ENCODE measurements at places on chromosomes 12 and 14. TPM values are rescaled to one million over a fixed set of nuclear protein-coding genes. Genes with fewer than 3 reads are reported as not detected.

DNA sequence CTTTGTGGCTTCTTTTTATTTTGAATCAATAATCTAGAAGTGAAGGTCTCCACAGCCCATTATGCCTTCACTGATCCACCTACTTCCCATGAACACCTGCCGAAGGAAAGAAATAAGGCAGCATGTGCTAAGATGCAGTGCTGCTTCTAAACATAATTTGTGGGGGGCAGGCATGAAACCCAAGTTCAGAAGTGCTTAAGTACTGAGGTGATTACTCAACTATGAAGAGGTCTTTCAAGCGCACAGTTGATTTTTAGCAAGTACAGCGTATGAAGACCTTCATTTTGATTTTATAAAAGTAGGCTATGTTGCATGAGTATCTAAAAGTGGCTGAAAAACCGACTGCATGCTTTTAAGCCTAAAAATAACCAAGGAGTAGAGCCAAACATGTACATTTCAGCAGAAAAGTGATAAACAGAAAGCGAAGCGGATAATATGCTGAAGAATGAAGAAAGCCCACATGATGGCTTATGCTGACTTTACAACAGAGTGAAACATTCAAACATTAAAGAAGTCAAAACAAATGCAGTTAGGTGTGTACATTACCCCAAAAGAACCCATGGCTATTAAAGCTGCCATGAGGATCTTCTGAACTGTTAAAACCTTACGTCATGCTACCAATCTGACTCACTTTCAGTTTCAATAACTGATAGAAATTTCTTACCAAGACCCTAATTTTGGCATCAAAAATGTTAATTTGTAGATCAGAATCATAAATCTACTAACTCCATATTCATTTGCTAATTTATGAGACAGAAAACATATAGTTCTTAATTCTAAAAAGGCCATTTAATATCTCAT is 29.3 kb downstream of the KICS2 start:
- DNase-seq: no peak

The RAD52 gene
- 8.8 TPM for total RNA-seq

The CFAP251 gene
- 1.0 TPM for total RNA-seq

- no peak for DNase-seq
Observed at GRCh38 chr12:124566997-124567672, at the start of gene NCOR2. Gene NCOR2 (minus strand): TSS chr12:124567612. CDS start chr12:124495251, 72,361 bp downstream.

- no peak for DNase-seq
Observed at GRCh38 chr12:24760162-24760561, 188.7 kb downstream of the BCAT1 start.

The TRHDE gene
- total RNA-seq: 0.37 TPM

The RPGRIP1 gene
- total RNA-seq: not detected

The PLCZ1 gene
- total RNA-seq: not detected

GRCh38 chr12:37547611-37548010 is 769.0 kb upstream of the ALG10B start:
- no peak for DNase-seq

- no peak for DNase-seq
Observed at GRCh38 chr14:74299061-74299545, 3.6 kb downstream of the ABCD4 start.

DNA sequence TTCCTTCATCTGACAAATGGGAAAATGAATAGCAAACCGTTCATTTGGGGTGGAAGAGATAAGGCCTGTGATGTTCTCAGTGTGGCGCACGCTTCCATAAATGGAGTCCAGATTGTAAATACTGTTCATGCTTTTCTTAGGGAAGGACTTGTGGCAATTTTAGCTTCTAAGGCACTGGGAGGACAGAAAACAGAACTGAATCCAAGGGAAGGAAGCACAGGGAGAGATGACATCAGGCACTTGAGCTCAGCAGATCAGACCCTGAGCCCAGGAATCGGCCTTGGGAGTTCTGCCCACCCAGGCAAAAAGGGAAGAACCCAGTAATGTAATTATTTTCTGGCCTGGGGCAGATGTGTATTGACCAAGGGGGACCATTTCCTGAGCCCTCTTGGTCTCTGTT is 7.2 kb upstream of the SH2B3 start:
- DNase-seq: no peak

- no peak for DNase-seq
Observed at GRCh38 chr12:93102744-93103143, 173.6 kb upstream of the EEA1 start.

- no peak for DNase-seq
Observed at GRCh38 chr14:60164404-60164711, 840 bp downstream of the DHRS7 start.

Data from right atrium auricular region (tissue), 2 donors.